Smooth muscle cell of trachea (primary cell): ENCODE measurements at places on chromosomes 12 and 14. TPM values are rescaled to one million over a fixed set of nuclear protein-coding genes. Genes with fewer than 3 reads are reported as not detected.

Gene SELPLG
- total RNA-seq, result 1.2 and 4.1 TPM in 2 replicates

Gene C12orf54
- total RNA-seq, result not detected in 2 replicates

Gene ISM2
- total RNA-seq, result not detected in 2 replicates

Gene HOXC10
- not detected in 2 replicates for total RNA-seq

Gene ADGRD1
- 1.9 and 17.4 TPM in 2 replicates for total RNA-seq

Gene ATP5F1B
- 542 and 611 TPM in 2 replicates for total RNA-seq

Gene ETNK1
- 28.4 and 29.3 TPM in 2 replicates for total RNA-seq

Gene RIPK3
- 2.9 and 6.8 TPM in 2 replicates for total RNA-seq

Gene ANKRD33
- total RNA-seq, result 0.15 and 0.33 TPM in 2 replicates

Gene FOXN4
- not detected in 2 replicates for total RNA-seq

Gene GALNT8
- total RNA-seq, result under 0.01 and 0.29 TPM in 2 replicates

Gene CALM1
- 455 and 502 TPM in 2 replicates for total RNA-seq

Gene TAS2R20
- total RNA-seq, result 2.8 and 5.1 TPM in 2 replicates

Gene ATF1
- 20.7 and 23.0 TPM in 2 replicates for total RNA-seq

Gene TUBA1B
- total RNA-seq, result 1,870 and 4,279 TPM in 2 replicates

Gene GPR137C
- total RNA-seq, result 0.17 and 0.58 TPM in 2 replicates

Gene KRT83
- not detected in 2 replicates for total RNA-seq

Gene OR6C2
- not detected in 2 replicates for total RNA-seq

Gene KRT72
- total RNA-seq, result not detected in 2 replicates

Gene AKAP6
- 0.29 and 0.50 TPM in 2 replicates for total RNA-seq

Gene KCNMB4
- total RNA-seq, result 0.17 and 0.44 TPM in 2 replicates

Gene SLC8A3
- total RNA-seq, result under 0.01 and 0.33 TPM in 2 replicates

Gene RASSF8
- 50.2 and 54.9 TPM in 2 replicates for total RNA-seq
